ENCODE measurements at places on chromosomes 3 and 15.

DNA sequence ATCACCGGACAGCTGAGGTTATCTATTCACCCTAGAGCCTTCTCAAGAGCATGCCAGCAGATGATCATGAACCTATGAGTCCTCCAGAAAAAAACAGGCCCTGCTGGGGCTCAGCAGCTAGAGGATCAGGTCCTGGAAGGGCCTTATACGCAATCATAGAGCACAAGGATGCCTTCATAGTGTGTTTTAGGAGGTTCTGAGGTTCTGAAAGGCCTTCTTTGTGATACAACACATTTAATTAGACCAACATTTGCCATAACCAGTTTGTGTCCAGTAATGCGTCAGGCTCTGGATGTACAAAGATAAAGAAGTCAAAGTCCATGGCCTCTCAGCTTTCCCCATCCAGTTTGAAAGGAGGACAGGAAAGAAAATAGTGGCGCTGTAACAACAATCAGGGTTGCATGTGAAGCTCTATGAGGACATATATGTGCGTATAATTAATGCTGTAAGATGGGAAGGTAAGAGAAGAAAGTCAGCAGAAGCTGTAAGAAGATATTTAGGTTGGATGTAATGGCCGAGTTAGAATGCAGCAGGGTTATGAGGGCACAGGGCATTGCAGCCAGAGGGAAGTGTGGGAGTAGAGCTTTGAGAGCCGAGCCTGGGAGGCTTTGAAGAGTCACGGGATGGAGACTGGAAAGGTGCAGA, 302.6 kb upstream of the TBL1XR1 start:
- DNase-seq: no peak

GRCh38 chr3:57397175-57398026, 104.9 kb upstream of the ASB14 start:
- peak; percentile 7 for DNase-seq

DNA sequence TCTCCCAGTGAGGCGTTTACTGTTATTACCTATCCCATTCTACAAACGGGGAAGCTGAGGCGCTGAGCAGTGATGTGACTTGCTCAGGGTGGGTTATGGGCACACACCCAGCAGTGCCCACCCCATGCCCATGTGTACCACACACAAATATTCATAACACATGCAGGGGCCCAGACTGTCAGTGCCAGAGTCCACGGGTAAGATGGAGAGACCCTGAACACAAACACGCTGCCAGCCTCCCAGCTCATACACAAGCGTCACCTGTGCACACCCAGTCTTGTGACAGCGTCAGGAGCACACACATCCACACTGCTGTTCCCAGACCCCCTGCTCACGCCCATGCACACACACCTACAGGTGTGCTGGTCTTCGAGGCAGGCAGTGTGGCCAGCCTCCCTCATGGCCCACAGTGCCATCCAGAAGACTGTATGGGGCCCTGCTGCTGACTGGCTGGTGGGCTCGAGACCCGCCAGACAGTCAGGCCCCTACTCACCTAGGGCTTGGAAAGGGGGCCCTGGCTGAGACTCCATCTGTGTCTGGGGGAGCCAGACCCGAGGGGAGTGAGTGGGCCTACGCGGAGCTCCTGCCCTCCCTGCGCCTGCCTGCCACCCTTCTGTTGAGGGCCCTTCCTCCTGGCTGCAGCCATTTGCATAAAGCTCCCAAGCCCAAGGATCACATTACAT, 39.4 kb downstream of the DNAJB8 start:
- no peak for DNase-seq

GRCh38 chr15:41564286-41564959, 5.4 kb downstream of the TYRO3 start:
- DNase-seq: peak; percentile 84

DNA sequence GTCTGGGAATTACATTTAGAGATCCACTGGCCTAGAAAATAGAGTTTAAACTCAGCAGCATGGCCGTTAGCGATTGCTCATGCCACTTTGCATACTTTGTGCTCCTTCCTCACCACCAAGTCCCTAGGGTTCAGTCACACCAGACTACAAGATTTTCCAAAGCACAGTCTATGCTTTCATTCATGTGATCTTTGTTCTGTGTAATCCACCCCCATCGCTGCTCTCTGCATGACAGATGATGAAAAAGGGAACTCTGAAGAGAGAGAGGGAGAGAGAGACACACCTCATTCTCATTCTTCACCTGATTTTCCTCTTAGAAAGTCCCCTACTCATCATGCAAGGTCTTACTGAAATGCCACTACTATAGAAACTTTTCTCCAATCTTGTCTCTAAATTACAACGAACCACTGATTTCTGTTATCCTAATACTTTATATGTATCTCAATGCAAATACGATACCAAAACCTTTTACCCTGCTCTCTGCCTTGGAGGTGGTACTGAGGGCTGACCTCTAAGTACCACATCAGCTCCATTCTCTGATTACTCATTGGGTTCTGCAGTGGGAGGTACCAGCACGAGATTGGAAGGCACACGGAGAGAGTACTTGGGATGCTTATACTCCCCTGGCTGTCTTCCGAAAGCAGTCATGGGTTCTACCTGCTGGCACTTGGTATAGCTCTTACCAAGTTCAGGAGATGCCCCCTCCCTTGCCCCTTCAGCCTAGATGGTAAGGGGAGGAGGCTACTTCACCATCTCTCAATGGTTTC, 1.1 kb upstream of the PARP15 start:
- no peak for DNase-seq

DNA sequence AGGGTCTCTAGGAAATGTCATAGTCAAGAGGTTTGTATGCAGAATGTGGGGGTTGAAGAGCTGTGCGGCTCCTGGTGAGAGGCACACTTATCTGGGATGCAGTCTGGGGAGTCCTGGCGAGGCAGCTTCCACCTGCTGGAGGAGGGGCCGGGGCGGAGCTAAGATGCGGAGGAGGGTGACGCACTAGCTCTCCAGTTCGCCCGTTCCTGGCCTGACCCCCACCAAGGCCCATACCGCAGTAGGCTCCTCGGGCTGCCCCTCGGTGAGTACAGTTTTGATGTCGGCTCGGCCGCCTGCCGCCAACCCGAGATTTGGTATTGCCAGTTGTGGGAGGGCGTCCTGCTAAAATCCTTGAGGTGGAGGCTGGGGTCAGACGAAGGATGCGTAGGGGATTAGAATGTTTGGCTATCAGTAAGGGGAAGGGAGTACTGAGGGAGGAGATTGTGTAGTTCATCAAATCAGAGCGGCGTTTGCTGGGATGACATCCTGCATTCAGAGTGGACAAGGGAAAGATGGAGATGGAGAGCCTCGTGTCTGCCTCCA, at the start of gene SCG5:
SCG5 (plus strand) TSS at position 194 of the 543 bp plus-strand sequence. CDS start 1,883 bp downstream, outside the sequence.
- DNase-seq: peak; percentile 82

DNA sequence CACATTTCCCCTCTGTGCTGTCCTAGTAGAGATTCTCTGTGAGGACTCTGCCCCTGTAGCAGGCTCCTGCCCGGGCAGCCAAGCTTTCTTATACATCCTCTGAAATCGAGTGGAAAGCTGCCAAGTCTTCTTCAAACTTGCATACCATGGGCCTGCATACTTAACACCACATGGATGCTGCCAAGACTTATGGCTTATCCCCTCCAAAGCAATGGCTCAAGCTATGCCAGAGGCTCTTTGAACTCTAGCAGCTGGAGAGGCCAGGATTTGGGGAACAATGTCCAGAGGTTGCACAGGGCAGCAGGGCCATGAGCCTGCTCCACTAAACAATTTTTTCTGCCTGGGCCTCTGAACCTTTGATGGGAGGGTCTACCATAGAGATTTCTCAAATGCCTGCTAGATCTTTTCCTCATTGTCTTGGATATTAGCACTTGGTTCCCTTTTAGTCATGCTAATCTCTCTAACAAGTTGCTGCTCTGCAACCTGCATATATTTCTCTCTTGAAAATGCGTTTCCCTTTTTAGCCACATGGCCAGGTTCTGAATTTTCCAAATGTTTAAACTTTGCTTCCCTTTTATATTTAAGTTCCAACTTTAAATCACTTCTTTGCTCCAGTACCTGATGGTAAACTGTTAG, 6.1 kb upstream of the PLSCR4 start:
- no peak for DNase-seq

DNA sequence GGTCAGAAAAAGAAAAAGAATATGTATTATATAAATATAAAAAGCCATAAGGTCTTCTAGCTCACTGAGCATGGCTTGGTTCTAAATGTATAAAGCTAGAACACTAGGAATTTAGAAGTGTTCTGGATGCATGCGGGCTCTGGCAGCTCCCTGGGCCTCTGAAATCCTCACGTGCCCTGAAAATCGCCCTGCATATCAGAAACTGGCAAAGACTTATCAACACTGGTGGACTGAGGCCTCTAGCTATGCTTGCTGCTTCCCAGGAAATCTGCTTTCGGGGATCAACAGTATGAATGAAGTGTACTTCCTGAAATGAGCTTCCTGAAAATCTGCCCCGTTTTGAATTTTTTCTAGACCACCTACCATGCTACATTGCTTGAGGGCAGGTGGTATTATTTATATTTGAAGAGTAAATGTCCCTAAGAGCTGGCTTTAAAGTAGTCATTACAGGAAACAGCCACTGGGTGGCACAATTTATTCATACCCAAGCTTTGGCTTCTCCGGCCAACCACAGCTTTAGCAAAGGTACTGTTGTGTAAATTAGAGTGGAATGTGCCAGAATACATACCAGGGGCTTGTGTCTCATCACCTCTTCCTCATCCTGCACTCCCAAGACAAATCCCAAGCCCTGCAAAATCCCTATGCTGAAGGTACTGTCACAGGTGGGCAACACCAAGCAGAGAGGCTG, 17.7 kb downstream of the CRTAP start:
- DNase-seq: peak; percentile 80

- no peak for DNase-seq
Observed at GRCh38 chr15:83918011-83918410, 264.1 kb downstream of the ADAMTSL3 start.

- DNase-seq: no peak
Observed at GRCh38 chr3:67995206-67995605, 340.8 kb upstream of the SUCLG2 start.
